ENCODE measurements at places on chromosomes 7 and 10.

- DNase-seq: peak; percentile 98
These were observed 244.1 kb downstream of the POLR1F start for GRCh38 chr7:19464751-19465150.

DNA sequence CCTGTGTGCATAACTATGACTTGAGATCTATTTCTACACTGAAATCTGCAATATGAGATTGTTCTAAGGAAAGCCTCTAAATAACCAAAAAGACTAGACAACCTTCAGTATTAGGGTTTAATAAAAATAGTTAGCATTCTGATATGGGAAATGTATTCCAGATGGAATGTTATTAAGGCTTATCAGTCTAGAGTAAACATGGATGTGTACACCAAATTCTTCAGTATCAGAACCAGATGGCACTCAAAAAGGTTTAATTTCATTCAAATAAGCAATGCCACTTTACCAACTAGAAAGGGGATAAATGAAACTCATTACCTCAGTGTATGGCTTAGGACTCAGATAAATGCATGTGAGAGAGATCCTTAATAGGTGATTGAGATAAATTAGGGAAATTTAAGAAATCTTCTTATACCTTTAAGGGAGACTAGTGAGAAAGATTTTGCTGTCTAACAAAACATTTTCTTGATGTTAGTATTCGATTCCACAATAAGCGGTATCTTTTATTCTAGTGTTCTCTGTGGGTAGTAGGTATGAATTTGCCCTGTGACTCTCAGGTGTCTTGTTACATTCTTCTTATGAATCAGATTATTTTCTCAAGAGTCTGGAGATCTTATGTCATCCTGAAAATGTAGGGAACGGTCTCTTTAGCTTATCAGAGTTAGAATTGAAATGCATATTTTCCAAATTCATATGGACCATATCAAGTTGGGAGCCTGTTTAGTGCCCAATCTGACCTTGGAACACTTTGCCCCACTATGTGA, 159.2 kb downstream of the PRKG1 start:
- no peak for DNase-seq

GRCh38 chr10:107647462-107647861, 483.0 kb upstream of the SORCS1 start:
- DNase-seq: no peak

GRCh38 chr10:80540618-80540980, 2.9 kb downstream of the SH2D4B start:
- no peak for DNase-seq

- no peak for DNase-seq
These were observed 541.6 kb upstream of the PFKP start for GRCh38 chr10:2525781-2526180.

DNA sequence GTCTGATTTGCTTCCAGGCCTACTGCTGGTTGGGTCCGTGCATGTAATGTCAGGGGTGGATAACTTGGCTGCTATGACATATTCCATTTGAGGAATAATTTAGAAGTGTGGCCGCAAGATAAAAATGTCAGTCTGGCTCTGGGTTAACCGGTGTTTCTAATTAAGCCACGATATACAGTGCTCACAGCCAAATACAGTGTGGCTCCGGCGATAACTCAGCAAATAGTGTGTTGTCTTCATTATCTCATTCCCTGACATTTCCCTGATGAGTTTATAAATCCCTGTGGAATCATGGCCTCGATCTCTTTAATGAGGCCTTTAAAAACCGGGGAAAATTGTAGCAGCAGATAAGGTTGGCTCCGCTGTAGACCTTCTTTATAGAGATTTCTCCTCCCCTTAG, 1125.0 kb downstream of the TYW1 start:
- no peak for DNase-seq

DNA sequence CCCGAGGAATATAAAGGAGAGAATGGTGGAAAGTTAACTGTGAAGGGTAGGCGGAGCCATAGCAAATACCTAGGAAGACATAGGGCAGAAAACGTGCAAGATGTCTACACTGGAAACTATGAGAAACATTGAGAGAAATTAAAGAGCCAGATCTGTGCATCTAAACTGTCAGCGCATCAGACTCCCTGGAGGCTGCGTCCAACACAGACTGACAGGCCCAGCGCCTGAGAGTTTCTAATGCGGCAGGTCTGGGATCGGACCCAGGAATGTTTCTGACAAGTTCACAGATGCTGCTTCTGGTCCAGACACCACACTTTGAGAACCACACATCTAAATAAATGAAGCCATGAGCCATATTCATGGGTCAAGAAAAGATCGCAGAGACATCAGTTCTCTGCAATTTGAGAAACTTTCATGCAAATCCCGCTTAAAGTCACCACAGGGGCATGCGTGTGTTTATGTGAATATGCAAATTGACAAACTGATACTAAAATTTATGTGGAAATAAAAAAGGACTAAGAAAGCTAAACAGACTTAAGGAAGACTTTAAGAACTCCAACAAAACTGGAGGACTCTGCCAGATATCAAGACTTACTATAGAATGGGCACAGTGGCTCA, 38.8 kb downstream of the PROSER2 start:
- no peak for DNase-seq

GRCh38 chr10:122362621-122363020, 11.9 kb upstream of the PLEKHA1 start:
- no peak for DNase-seq

DNA sequence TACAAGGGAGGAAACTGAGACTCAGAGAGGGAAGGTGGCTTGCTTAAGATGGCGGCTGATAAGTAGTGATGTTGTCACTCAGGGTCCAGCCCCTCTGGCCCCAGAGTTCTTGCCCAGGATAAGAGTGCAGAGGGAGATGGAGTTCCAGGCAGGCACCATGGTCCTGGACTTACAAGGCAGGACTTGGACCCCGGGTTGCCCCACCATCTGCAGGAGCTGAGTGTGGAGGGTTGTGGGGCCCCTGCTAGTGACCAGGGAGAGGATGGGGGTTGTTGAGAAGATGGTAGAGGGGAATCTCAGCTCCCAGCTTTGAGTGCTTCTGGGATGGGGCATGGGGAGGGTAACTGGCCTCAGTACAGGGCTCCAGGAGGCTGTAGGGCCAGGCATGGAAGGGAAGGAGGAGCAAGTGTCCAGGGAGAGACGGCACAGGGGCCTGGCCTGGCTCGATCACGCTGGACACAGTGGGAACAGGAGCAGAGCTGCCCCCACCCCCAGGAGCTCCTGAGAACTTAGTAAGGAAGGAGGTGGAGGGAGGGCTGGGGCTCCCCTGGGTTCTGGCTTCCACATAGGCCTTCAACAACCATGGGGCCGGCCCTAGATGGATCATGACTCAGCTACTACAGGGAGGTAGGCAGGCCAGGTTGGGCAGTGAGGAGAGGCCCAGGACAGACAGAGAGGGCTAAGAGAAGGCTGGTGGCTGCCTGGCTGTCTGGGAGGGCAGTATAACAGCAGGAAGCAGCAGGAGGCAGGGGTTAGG, 28.2 kb downstream of the PPIF start:
- peak; percentile 78 for DNase-seq

DNA sequence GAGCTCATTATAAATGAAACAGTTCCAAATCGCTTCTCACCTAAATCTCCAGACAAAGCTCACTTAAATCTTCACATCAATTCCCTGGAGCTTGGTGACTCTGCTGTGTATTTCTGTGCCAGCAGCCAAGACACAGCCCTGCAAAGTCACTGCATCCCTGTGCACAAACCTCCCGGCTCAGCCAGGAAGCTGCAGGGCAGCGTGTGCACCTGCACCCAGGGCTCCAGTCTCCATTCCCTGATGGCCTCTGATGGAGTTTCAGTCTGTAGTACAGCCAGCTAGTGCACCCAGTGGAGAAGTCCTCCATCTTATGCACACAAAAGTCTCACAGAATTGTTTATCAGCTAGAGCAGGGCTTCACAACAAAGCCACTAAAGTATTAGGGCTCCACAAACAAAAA, 51.1 kb upstream of the PRSS58 start:
- no peak for DNase-seq

DNA sequence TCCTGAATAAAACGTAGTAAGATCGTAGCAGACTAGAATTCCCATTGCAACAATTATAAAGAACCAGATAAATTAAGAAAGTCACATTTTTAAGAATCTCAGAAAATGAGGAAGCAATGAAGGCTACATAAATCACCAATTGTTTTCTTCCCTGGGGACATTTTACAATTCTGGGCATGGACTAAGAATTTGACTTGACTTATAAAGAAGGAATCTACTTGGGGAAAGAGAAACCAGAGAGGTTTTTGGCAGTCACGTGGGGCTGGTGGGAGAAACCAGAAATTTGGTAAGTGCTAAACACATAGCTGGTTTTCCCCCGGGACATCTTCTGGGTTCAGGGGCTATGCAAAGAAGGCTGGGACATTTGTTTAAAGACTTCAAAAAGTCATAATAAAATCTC, 109.8 kb upstream of the IL6 start:
- no peak for DNase-seq

GRCh38 chr7:42934291-42934690, 2.1 kb downstream of the MRPL32 start:
- DNase-seq: no peak

DNA sequence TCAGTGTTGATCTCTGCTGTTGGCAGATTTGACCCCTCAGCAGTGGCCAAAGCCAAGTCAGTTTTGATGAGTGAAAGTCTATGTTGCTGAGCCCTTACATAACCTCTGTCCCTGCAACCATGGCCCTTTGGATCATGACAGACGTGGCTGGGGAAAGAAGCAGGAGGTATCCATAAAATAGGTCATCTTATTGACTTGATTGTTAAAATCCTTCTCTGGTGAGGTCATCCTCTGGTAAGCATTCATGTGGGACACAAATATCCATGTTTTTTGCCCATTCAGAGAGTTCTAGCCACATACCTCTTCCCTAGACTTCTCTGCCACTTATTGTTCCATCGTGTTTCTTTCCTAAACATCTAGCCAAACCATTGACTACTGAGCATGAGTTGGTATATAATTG, 251.9 kb upstream of the PTER start:
- no peak for DNase-seq

DNA sequence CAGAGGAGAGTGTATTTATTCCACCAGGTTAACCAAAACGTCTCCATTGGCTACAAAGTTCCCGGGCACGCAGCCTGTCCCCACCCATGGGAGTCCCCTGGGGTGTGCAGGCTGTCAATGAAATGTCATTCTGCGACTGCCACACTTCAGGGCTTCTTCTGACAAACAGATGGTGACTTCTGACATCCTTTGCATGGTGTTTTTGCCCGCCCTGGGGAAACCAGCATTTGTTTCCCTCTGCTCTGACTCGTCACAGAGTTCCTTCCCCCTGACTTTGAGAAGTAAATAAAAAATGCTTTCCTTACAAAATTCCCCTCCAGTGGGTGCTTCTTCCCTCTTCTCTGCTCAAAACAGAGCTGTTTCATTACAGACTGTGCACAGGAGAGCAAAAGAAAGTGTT, 38.2 kb downstream of the TNS3 start:
- no peak for DNase-seq

DNA sequence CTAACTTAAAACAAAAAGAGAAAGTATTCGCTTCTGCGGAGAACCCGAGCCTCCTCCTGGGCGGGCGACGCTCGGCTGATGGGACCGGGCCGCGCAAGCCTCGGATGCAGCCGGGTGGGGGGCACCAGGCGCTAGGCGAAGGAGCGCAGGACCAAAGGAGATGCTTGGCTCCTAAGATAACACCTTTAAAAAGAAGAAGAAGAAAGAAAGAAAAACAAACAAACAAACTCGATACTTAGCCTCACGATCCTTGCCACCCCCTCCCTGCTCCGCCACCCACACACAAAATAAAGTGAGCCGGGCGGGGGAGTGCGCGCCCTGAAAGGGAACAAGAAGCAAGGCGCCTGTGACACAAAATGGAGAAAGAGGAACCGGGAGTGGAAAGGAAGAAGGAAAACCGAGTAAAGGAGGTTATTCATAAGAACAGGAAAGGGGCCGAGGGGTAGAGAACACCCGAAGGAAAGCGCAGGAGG, 34.0 kb upstream of the EBLN1 start:
- peak; percentile 38 for DNase-seq

- no peak for DNase-seq
These were observed 80.2 kb downstream of the PALS2 start for GRCh38 chr7:24653316-24654085.

DNA sequence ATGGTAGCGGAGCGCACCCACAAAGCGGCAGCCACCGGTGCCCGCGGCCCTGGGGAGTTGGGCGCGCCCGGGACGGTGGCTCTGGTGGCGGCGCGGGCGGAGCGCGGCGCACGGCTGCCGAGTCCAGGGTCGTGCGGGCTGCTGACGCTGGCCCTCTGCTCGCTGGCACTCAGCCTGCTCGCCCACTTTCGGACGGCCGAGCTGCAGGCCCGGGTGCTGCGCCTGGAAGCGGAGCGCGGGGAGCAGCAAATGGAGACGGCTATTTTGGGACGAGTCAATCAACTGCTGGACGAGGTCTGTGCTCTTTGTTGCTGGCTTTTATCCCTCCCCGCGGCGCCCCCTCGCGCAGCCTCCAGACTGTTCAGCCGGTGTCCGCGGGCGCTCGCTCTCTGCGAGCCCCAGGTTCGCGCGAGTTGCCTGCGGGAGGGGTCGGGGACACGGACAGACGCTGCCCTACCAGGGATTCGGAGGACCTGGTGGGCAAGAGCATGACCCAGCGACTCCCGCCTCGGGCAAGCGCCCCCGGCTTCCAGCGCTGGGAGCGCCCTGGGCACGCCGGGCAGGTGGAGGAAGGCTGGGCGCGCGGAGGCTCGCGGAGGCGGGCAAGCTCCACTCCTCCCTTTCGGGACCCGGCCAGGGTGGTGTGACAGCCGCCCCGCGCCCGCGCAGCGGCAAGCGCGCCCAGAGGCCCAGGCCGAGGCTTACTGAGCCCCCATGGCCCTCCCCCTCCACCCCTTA, 887 bp downstream of the COL13A1 start:
- DNase-seq: peak; percentile 14

DNA sequence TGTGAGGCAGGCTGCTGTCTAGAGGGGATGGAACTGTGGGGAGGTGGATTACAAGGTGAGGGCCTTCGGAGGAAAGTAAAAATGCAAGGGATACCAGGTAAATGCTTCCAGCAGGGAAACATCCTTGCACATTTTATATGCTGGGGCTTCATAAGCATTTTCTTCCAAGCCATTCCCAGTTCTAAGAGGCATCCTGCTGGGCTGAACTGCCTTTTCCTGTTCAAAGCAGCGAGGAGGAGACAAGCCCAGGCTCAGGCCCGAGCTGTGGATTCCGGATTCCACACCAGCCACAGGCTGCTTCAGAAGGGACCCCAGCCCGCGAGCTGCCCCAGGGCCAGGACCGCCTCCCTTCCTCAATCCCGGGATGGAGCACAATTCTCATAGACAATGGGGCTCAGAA, 249.7 kb downstream of the TNS3 start:
- no peak for DNase-seq

- no peak for DNase-seq
These were observed 506.8 kb upstream of the AUTS2 start for GRCh38 chr7:69091521-69091920.
